SK-N-SH (cell line): ENCODE measurements at places on chromosomes 16 and 17. TPM values are rescaled to one million over a fixed set of nuclear protein-coding genes. Genes with fewer than 3 reads are reported as not detected.

DNA sequence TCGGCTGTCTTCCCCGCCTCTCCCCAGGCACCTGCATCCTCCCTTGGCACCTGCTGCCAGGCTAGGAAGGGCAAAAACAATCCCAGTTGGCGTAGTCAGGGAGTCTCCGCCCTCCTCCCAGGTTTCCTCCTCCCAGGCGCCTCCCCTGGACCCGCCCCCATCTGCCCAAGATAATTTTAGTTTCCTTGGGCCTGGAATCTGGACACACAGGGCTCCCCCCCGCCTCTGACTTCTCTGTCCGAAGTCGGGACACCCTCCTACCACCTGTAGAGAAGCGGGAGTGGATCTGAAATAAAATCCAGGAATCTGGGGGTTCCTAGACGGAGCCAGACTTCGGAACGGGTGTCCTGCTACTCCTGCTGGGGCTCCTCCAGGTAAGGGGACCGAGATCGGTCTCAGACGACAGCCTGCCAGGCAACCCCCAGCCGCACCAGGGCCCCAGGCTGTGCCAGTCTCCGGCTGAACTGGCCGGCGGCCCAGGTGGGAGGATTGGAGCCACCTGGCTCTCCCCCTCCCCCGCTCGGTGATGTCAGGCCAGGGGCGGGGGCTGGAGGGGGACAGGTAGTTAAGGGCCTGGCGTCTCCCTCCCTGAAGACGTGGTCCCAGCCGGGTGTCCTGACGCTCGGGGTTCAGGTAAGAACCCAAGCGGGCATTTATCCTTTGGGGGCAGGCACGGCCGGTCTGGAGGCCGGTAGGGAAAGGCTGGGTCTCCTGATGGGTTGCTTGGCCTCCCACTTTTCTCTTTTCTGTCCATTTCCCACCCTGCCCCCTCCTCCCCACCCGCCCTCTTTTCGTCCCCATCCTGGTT, at the start of gene GRB7:
TSS of gene GRB7 (plus strand) at position 179 of the 808 bp plus-strand sequence. CDS start 4,364 bp downstream, outside the sequence.
- peak; percentile 33 for DNase-seq

Gene PLLP
- 0.86 and 1.3 TPM in 2 replicates for polyA plus RNA-seq

- no peak for DNase-seq
These were observed 51.7 kb downstream of the CMC2 start for GRCh38 chr16:80954985-80955384.

Gene KRTAP4-1
- polyA plus RNA-seq, result not detected in 2 replicates

GRCh38 chr17:40818733-40819527, 3.5 kb downstream of the KRT10 start:
- peak; percentile 86 for DNase-seq

Gene SECTM1
- 2.1 and 3.8 TPM in 2 replicates for polyA plus RNA-seq

DNA sequence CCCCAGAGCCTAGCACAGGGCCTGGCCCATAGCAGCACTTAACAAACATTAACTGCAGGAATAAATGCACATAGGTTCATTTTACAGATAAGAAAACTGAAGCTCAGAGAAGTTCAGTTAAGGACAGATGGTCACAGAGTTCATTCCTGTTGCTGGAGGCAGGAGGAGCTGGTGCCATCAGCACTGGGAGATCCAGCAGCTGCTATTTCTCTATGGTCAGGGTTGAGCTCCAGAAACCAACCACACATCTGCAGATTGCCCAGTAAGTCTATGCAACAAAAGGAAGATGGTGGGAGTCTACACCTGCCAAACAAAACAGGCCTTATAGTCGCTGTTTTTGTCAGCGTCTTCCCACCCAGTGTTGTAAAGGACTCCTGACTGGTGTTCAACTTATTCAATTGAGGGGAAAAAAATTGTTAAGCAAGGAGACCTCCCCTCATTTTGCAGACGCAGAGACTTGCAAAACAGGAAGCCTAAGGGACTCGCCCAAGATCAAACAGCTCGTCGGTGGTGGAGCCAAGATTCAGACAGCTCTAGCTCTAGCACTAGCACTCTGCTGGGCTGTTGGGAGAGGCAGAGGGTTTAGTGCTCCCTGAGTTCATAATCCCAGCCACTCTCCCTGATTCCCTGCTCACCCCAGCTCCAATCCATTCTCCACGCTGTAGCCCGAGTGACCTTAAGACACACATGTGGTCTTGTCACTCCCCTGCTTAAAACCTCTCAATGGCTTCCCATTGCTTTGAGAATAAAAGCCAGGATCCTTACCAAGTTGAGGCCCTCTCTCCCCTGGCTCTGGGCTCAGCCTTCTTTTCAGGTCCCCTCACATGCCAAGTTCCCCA, 9.0 kb downstream of the NOG start:
- DNase-seq, result no peak

- no peak for DNase-seq
These were observed 3.4 kb upstream of the PITPNM3 start for GRCh38 chr17:6559753-6560215.

DNA sequence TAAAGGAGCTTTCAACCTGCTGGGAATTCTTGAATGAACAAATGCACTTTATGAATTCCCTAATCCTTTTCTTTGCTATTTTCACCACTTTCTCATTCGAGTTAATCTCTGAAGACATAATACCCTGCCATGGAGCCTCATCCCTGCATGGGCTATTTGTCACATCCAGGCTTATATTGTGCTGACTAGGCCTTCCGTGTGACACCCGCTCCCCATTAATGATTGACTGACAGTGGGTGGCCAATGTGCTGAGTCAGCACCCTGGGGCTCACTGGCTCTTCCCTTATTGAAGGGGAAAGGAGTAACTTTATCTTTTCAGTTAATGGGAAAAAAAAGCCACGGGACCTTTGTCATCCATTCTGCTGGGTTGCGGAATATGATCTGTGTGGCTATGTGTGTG, 1024.8 kb upstream of the EEF2KMT start:
- DNase-seq, result no peak

GRCh38 chr17:47213540-47213939, 4.4 kb downstream of the MYL4 start:
- DNase-seq, result no peak

Gene DLX3
- not detected in 2 replicates for polyA plus RNA-seq

Gene NOD2
- polyA plus RNA-seq, result not detected in 2 replicates

GRCh38 chr17:29474297-29474696, 84.1 kb downstream of the TAOK1 start:
- no peak for DNase-seq

DNA sequence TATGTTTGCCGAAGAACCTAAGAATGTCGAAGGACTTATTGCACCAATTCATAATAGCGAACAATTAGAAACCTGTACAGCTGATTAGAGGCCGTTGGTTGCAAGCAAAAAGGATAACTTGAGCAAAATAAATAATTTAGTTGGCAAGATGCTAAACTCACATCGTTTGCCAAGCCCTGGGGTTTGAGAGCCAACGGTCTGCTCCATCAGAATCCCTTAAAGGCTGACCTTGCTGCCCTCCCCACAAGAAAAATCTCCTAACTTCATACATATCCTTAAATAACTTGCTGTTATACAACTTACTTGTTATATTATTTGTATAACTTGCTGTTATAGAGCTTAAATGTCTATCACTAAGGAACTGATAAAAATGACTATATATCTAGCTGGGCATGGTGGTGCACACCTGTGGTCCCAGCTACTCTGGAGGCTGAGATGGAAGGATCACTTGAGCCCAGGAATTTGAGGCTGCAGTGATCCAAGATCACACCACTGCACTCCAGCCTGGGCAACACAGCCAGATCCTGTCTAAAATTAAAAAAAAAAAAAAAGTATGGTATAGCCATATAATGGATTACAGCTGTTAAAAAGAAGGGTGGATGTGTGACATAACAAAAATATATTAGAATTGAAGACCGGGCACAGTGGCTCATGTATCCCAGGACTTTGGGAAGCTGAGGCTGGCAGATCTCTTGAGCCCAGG, 1.9 kb upstream of the TRIM37 start:
- DNase-seq, result no peak

DNA sequence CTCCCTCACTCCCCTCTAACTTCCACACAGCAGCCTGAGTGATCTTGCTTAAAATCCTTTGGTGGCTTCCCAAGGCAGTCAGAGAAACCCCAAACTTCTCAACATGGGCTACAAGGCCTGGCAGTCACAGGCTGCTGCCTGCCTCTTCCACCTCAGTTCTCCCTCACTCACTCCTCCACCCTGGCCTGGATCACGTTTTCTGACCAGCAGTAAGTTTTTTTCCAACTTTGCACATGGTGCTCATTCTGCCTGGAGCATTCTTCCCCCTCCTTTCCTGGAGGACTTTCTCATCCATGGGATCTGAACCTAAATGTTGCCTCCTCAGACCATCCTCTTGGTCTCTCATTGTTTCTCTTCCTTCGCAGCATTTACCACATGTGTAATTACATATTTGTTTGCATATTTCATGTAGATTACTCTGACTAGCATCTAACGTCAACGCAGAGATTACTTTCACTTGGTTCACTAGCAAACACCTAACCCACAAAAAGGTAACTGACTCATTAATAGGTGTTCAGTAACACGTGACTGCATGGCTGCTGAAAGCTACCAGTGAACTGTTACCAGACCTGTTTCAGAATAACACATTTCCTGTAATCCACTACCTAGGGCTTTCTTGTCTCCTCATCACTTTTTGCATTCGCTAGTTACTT, 17.1 kb downstream of the GNA13 start:
- DNase-seq, result no peak

- no peak for DNase-seq
These were observed 11.7 kb downstream of the ABCC1 start for GRCh38 chr16:15961060-15961511.

- DNase-seq, result no peak
These were observed 91.1 kb downstream of the RPA1 start for GRCh38 chr17:1920948-1921351.

Gene MMP25
- polyA plus RNA-seq, result 0.03 and 0.05 TPM in 2 replicates

DNA sequence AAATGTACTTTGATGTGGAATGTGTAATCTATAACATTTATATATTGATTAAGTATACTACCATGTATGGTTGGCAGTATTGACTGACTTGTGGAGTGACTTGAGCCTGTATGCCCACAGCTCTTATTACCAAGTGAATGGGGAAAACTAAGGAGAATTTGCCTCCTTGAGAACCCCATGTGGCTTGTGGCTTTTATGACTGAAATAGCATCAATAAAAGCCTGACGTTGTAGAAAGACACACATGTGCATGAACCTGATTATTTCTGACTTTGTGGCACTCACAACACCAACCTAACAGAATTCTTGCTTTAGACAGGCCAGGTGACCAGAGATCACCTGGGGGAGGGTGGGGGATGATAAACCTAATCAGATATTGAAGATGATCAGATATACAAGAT, 2.1 kb upstream of the LRRC75A start:
- no peak for DNase-seq

Gene SLFN12L
- not detected in 2 replicates for polyA plus RNA-seq

Gene MPP2
- 8.1 and 8.3 TPM in 2 replicates for polyA plus RNA-seq

DNA sequence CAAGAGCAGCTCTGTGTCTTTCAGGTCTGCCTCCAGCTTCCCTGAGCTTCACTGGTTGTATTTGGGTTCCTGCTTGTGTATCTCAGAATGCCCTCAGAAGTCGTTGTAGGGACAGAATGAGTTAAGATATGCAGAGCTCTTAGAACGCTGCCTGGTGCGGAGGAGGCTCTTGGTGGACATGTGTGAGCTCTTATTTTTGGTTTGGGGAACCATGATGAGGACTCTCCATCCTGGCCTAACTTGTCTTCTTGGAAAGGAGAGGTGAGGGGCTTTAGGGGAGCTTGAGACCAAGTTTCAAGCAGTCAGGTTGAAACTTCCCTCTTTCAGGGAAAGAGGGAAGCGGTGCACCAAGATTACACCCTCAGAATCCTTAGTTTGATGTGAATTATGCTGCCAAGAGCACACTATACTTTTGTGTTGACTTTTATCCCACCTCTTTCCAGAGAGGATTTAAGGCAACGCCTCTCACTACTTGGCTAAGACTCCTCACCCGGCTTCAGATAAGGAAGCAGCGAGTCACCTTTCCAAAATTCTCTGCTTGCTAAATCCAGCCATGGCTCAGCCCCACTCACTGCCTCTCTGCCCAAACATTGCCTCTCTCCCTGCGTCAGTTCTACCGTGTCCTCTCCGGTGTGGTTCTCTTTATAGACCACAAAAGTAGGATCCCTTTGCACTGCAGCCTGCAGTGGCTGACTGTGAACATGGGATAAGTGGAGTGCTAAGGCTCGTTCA, 12.7 kb downstream of the CDK5RAP3 start:
- no peak for DNase-seq

DNA sequence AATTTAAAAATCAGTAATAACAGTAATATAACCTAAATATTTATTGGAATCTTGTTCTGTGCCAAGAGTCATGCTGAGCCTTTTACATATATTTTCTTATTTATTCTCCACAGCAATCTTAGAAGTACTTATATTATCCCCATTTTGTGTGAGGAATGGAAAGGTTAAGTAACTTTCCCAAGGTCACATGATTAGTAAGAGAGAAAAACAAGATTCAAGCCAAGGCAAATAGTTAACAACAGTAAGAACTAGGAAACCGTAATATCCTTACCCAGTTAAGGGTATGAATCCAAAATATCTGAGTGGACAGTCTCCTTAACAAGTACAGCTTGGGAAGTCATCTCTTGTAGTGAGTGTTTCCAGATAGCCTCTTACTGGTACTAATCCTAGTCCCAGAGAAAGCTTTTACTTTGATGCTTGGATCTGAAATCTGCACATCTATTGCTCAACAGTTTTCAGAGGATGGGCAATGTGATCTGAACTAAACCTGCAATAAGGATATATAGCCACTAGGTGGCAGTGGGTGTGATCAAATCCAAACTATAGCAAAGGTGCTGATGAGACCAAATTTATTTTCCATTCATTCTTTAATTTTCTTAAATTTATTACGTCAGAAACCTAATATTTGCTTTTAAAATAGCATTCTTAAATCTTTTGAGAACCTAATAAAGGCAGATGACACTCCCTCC, 23.3 kb downstream of the SHISA6 start:
- no peak for DNase-seq

GRCh38 chr16:89201439-89202377, 1.4 kb upstream of the SLC22A31 start:
- DNase-seq, result peak; percentile 98

DNA sequence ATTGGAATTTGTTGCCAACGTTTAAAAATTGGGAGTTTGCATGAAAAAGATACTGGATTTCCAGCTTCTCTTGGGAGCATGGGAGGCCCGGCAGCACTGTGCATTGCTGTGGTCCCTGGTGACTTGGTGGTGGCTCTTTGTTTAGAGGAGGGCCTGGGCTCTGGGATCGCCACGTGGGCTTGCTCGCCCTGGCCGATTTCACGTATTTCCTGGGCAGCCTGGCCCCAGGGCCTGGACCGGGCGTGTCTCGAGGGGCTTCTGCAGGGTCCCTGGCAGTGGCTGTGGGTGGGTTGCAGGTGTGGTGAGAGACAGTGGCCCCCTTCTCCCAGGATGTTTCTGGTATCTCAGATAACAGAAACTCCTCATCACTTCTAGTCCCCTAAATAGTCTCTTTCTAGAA, 67.9 kb downstream of the ATP2C2 start:
- DNase-seq, result no peak

Gene KRTAP1-1
- not detected in 2 replicates for polyA plus RNA-seq

Gene PPL
- polyA plus RNA-seq, result 16.8 and 24.6 TPM in 2 replicates

Gene OTOP3
- polyA plus RNA-seq, result not detected in 2 replicates

Gene TBC1D28
- polyA plus RNA-seq, result not detected in 2 replicates

Gene HELZ
- polyA plus RNA-seq, result 4.3 and 5.8 TPM in 2 replicates

Gene ABI3
- 2.8 and 4.7 TPM in 2 replicates for polyA plus RNA-seq

- DNase-seq, result no peak
These were observed 113.9 kb upstream of the TBX2 start for GRCh38 chr17:61285526-61286320.
